ENCODE measurements at places on chromosomes 3 and 15.

DNA sequence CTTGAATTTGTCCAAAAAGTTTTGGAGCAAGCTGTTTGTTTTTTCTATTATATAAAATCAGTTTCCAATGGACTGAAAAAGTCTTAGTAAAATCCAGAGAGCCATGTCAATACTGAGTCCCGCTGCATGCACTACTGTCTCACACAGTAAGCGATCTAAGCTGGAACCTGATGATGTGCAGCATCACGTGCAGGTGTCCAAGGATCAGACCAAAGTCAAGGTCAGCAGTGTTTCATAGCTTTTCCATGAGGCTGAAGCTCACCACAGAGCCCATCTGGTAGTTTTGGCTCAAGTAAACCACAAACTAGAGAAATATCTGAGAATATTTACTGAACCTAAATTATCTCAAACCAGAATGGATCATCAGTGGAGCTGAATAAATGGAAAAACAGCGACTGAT lies 784.0 kb upstream of the SEMA6D start:
- no peak for DNase-seq

GRCh38 chr3:8500989-8501370 lies 643 bp upstream of the LMCD1 start:
- no peak for DNase-seq

DNA sequence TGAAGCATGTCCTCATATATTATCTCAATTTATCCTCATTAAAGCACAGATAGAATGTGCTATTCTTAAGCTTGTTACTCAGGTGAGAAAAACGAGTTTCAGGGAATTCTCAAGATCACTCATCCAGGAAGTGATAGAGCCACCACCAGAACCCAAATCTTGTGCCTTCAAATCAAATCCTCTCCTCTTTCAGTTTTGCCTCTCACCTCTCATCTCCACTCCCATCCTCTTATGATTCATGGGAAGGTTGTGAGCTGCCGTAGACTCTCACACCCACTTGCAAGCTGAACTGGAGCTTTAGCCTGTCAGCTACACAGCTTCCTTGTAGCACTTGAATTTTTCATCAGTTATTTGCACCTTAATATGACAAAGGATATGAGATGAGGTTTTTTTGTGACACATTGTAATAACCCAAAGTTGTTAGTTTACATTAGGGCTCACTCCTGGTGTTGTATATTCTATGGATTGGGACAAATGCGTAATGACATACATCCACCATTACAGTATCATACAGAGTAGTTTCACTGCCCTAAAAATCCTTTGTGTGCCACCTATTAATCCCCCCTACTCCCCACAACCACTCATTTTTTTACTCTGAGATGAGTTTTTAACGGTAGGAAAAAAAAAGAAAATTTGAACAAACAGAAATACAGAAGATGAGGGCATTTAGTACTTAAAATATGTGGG lies 25.7 kb downstream of the GPR15 start:
- DNase-seq, result no peak

GRCh38 chr3:158683230-158683962 lies 10.9 kb upstream of the LXN start:
- peak; percentile 83 for DNase-seq

- DNase-seq, result no peak
Observed at GRCh38 chr3:167772992-167773391, 37.5 kb downstream of the SERPINI1 start.

DNA sequence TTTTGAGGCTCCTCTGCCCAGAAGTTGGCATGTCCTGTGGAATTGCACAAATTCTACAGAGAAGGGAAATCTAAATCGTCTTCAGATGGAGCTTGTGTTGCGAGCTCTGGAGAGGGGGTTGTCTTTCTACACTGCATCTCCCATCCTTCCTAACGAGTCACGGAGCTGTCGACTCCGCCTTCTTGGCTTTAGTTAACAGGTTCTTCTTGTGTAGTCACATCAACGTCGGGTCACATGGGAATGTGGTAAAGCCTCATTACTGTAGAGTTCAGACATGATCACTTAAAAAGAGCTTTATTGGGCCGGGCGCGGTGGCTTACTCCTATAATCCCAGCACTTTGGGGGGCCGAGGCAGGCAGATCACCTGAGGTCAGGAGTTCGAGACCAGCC lies 60.0 kb downstream of the DNASE1L3 start:
- peak; percentile 86 for DNase-seq

DNA sequence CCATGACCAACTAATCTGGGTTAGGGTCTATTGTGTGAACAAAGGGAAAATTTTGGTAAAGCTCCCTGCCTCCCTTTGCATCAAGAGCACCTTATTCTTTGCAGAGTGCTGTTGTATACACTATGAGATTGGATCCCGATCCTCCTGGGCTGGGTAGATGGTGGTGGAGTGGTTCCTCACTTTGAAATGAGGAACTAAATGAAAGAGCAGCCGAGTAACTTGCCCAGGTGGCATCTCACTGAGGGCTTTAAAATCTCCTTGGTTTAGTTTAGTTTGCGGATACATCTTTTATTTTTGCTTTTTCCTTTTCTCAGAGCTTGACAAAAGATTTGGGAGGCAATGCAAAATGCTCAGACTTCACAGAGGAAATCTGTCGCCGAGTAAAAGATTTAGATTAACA lies 19.4 kb downstream of the IDH3A start:
- DNase-seq, result no peak

- no peak for DNase-seq
Observed at GRCh38 chr3:99470841-99471240, 167.6 kb upstream of the COL8A1 start.

- no peak for DNase-seq
Observed at GRCh38 chr15:71202712-71203111, 87.4 kb downstream of the THSD4 start.

DNA sequence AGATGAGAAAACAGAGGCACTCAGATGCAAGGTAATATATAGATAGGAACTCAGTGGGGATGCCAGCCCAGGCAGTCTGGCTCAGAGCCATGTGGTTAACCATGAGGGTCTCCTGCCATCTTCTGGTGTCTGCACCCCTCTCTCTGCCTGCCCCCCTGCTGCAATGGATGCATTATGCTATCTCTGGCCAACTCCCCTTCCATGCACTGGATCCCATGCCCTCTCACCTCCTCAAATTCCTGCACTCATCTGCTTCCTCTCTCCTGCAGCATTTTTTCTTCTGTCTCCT lies 163.2 kb downstream of the STT3B start:
- DNase-seq, result no peak
